ENCODE measurements at places on chromosomes 16 and 17. TPM values are rescaled to one million over a fixed set of nuclear protein-coding genes. Genes with fewer than 3 reads are reported as not detected.

DNA sequence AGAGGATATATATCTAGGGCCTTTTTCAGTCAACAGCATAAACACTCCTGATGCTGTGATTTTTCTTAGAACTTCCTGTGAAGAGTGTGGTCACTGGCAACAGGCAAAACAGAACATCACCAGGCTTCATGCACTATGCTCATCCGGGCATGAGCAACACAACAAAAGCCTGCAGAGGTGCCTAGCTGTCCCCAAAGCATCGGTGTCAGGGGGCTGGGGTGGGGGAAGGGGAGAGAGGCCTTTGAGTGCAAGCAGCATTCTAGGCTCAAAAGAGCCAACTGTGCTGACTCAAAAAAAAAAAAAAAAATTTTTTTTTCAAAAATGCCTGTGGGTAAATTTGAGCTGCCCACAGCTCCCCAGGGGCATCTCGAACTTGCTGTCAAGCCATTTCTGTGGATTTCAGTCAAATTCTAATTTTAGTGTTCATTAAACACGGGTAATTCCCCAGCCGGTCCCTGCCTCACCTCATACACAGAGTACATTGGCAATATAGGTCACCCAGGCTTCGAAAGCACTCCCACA is 194.6 kb upstream of the DYNLRB2 start:
- H3K4me1 ChIP-seq = no peaks in the 10 kb centered on the region
- H3K4me3 ChIP-seq = no peak overlapping the region
- DNase-seq = no peak
- H3K27ac ChIP-seq = no peak overlapping the region
- no peaks in the 10 kb centered on the region for H3K36me3 ChIP-seq

GRCh38 chr16:82017911-82018568 is 6.8 kb upstream of the SDR42E1 start:
- H3K36me3 ChIP-seq = no peaks in the 10 kb centered on the region
- no peak overlapping the region for H3K27ac ChIP-seq
- no peak for DNase-seq
- no peak overlapping the region for H3K4me3 ChIP-seq
- no peaks in the 10 kb centered on the region for H3K4me1 ChIP-seq

DNA sequence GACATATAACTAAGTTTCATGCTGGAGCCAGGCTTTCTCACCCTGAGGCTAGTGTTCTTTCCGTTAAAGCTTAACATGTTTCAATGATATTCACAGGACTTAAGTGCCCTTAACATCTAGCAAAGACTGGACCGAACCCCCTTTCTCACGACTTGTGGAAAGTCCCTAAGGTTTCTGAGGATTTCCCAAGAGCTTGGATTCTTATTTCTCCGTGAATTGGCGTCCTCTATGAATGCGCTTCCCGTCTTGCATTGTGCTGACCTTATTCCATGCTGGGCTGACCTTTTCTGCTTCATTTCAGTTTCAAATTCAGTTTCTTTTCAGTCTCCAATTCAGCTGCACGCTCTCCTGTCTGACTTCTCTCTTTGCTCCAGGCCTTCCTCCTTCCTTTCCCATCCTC is 206.4 kb downstream of the HS3ST3A1 start:
- DNase-seq = no peak
- no peaks in the 10 kb centered on the region for H3K4me1 ChIP-seq
- peak overlapping the region; percentile 63 for H3K27ac ChIP-seq
- no peaks in the 10 kb centered on the region for H3K36me3 ChIP-seq
- no peaks in the 10 kb centered on the region for H3K27me3 ChIP-seq

TBC1D3I gene
- polyA plus RNA-seq = 0.10 TPM

DNA sequence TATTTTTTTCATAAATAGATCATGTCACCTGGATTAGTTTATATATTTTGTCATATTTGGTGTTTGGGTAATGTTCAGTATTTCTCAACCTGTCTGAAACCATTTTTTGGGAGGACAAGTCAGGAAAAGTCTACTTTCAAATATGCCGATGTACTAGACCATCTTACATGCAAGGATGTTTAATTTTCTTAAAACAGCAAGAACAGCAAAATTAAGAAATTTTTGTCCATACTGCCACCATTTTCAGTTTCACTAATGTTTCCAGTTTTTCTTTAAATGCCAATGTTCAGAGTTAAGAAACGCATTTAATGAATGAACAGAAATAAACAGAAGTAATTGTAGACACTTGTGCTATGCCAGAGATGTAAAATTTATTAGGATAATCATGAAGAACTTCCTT is 880 bp downstream of the KRTAP3-3 start:
- H3K36me3 ChIP-seq = no peaks in the 10 kb centered on the region
- H3K27ac ChIP-seq = no peak overlapping the region
- no peak for DNase-seq
- H3K27me3 ChIP-seq = no peaks in the 10 kb centered on the region
- no peak overlapping the region for H3K4me3 ChIP-seq

ERAL1 gene
- polyA plus RNA-seq = 31.2 TPM

- H3K36me3 ChIP-seq = no peaks in the 10 kb centered on the region
- H3K27me3 ChIP-seq = no peaks in the 10 kb centered on the region
- no peak overlapping the region for H3K27ac ChIP-seq
- no peaks in the 10 kb centered on the region for H3K4me1 ChIP-seq
- no peak for DNase-seq
Measured at GRCh38 chr17:77118251-77118928, 22.4 kb upstream of the SEC14L1 start.

TLCD1 gene
- 3.5 TPM for polyA plus RNA-seq

DNA sequence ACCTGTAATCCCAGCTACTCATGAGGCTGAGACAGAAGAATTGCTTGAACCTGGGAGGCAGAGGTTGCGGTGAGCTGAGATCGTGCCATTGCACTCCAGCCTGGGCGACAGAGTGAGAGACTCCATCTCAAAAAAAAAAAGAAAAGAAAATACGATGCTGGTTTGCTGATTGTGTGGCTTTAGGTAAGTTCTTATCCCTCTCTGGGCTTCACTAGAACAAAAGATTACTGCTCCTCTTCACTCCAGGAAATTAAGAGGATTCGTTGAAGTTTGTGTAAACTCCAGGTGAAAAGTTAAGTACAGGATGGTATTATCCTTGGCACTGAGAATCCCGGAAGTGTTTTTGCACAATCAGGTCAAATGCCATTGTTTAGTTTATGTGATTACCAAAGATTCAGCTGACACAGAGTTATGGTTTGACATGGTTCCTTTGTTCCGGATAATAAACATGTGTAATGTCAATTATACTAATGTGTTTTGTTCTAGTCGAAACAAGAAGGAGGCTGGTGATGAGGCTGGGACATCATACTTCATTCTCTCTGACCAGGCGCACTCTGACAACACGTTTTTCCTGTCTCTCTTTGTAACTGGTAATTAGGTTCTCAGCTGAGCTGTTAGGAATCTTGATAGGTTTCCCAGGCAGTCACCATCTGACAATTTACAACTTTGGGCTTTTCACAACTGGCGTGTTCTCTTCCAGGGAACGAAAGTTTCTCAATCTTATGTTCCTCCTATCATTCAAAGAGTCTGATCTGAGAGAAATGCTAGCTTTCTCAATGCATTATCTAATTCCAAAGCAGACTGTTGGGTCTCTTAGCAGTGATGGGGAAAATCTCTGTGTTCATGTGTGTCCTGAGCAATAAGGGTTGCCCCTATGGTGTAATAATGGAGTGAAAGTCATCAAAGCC is 10.8 kb upstream of the TAOK1 start:
- no peak overlapping the region for H3K27ac ChIP-seq
- H3K27me3 ChIP-seq = no peaks in the 10 kb centered on the region

RAMP2 gene
- polyA plus RNA-seq = 21.5 TPM

- no peak overlapping the region for H3K4me3 ChIP-seq
- H3K27me3 ChIP-seq = no peaks in the 10 kb centered on the region
- H3K4me1 ChIP-seq = peaks cover 84% of the 10 kb centered on the region
- peak; percentile 38 for DNase-seq
Measured at GRCh38 chr17:6452471-6453266, 8.4 kb downstream of the PIMREG start.

- no peak for DNase-seq
- H3K4me3 ChIP-seq = no peak overlapping the region
- H3K27ac ChIP-seq = no peak overlapping the region
- H3K4me1 ChIP-seq = no peaks in the 10 kb centered on the region
Measured at GRCh38 chr16:67339453-67339852, 12.8 kb downstream of the LRRC36 start.

DNA sequence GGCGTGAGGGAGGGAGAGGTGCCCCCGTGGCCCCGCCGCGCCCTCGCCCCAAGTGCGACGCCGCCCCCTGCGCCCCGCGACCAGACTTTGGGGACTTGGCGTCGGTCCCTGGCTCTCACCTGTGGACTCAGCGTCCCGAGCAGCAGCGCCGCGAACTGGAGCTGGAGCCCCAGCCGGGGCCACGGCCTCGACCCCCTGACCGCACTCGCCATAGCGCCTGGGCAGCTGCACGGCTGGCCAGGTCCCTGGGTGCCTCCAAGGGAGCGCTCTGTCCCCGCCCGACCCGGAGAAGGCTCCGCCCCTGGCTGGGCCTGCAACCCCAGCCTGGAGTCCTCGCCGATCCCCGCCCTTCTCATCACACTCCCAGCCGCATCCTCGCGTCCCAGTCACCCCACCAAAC is at the start of gene ERN2:
Gene ERN2, minus strand, starts transcription at position 247 of the 400 bp plus-strand sequence. Its CDS starts 35 bp downstream, at position 212.
- H3K4me3 ChIP-seq = no peak within 1 kb of the TSS
- H3K36me3 ChIP-seq = no peaks in the 10 kb centered on the region
- no peak within 1 kb of the TSS for H3K27ac ChIP-seq
- no peaks in the 10 kb centered on the region for H3K4me1 ChIP-seq

GRCh38 chr17:73262676-73263642 is 1.3 kb upstream of the CPSF4L start:
- no peak overlapping the region for H3K4me3 ChIP-seq
- H3K27me3 ChIP-seq = no peaks in the 10 kb centered on the region
- peak overlapping the region; percentile 73 for H3K27ac ChIP-seq
- peaks cover 12% of the 10 kb centered on the region for H3K4me1 ChIP-seq

DNA sequence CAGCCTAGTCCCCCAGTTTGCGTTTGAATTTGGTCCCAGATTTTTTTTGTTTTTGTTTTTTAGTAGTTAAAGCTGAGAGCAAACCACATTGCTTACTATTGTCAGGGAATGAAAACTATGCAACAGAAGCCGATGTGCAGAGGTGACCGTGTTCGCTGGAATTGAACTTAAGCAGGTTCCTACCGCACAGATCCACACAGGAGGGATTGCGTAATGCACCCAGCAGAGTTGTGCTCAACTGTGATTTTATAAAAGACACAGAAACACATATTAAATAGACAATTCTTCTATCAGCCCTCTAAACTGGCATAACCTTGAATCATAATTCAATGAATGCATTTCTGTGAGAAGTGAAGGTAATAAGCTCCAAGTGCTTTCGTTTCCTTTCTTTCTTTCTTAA is 443.0 kb downstream of the WWOX start:
- H3K27me3 ChIP-seq = no peaks in the 10 kb centered on the region
- no peak for DNase-seq
- H3K27ac ChIP-seq = no peak overlapping the region
- H3K4me3 ChIP-seq = no peak overlapping the region
- H3K36me3 ChIP-seq = no peaks in the 10 kb centered on the region

Data from spleen (tissue), 13 donors.